ENCODE measurements at places on chromosomes 4 and X. TPM values are rescaled to one million over a fixed set of nuclear protein-coding genes. Genes with fewer than 3 reads are reported as not detected.

FAM47E gene
- 2.9 TPM for total RNA-seq

SMARCA1 gene
- 26.8 TPM for total RNA-seq

DNA sequence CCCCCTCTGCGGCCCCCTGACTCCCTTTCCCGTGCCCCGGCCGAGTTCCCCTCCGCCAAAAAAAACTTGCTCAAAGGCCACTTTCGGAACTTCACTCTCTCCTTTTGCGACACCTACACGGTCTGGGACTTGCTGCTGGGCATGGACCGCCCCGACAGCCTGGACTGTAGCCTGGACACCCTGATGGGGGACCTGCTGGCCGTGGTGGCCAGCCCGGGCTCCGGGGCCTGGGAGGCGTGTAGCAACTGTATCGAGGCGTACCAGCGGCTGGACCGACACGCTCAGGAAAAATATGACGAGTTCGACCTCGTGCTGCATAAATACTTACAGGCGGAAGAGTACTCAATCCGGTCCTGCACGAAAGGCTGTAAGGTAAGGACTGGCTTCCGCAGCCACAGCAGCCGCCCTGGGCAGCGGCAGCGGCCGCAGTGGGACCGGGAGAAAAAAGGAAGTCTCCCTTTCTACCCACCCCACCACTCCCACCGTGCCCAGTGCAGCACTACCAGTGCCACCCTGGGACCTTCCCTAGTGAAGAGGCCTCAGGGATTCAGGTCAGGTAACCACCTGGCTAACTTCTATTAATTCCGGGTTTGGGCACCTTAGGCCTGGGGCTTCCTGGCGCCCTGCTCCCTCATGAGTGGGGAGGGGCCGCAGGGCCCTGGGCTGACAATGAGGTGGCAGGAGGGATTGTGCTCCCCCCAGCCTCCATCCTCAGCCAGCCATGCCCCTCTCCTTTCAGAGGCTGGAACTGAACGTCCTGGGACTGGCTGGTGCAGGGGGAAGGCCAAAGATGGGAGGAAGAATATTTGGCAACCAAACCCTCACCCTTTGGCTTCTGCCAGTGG lies 1.9 kb downstream of the NALF2 start:
- no peak for DNase-seq

MAGEE2 gene
- total RNA-seq, result not detected

DNA sequence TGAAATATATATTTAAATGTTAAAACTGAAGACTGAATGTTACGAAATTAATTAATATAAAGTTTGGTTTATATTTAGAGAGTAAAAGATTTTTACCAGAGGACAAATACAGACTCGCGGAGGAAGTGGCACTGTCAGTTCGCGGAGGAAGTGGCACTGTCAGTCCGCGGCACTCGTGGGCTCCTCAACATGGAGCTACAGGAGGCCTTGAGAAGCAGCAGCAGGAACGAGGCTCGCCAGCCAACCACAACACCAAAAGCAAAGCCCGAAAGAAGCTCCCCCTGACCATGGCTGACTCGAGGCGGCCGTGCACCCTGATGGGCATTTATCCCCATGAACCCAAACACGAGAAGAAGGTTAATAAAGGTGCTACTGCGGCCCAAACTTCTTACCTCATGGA lies 125.3 kb upstream of the PABPC4L start:
- DNase-seq, result no peak

GRCh38 chrX:130566028-130566683 lies 164.4 kb downstream of the RBMX2 start:
- no peak for DNase-seq

DNA sequence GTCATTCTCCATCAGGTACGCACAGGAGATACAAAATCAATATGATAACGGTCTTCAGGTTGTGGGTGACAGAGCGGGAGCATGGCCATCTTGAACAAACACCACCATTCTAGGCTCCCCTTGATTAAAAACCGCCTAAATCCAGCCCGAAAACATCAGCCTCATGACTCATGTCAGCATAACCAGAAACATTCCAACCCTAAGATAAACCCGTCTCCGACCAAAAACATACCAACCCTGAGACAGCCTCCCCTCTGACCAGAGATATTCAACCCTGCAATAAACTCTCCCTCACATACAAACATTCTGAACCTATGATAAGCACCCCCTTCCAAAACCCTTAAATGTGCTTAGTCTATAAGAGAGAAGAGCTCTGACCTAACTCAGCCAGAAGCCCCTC lies 157.9 kb downstream of the DHRSX start:
- no peak for DNase-seq

DNA sequence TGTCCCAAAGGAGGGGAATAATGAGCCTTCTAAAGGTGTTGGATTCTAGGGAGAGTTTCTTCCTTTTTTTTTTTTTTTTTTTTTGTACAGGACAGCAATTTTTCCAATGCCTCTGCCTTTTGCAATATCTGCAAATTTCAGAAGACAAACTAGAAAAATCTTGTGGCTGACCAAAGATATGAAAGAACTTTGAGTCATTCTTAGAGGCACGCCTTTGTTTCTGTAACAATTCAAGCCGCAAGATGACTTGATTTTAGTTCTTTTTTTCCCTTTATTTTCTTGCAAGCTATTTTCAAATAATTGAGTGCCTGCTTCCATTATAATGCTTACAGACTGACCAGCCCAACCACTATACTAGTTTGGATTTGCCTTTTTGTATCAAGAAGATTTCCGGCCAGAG lies 47.6 kb upstream of the UXT start:
- DNase-seq, result no peak

NDNF gene
- 5.1 TPM for total RNA-seq

CLTRN gene
- 0.94 TPM for total RNA-seq

FAM184B gene
- 0.03 TPM for total RNA-seq

GRCh38 chr4:7828011-7828720 lies 111.5 kb downstream of the AFAP1 start:
- DNase-seq, result peak; percentile 84

DNA sequence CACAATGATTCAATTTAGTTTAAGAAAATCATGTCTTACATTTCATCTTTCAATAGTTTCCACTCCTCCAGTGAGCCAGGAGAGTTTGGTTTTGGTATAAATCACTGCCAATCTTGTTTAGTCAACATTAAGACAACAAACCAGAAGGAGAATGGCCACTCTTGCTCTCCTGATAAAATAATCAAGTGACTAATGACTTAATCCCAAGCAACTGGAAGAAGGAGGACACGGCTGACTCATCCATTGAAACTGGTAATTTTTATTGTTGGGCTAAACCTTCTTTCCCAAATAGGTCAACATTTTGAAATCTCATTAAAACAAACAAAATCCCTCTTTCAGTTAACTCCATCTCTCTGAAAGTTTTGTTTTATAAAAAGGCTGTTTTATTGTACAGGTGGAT lies 230.2 kb downstream of the CLCN4 start:
- no peak for DNase-seq

DNA sequence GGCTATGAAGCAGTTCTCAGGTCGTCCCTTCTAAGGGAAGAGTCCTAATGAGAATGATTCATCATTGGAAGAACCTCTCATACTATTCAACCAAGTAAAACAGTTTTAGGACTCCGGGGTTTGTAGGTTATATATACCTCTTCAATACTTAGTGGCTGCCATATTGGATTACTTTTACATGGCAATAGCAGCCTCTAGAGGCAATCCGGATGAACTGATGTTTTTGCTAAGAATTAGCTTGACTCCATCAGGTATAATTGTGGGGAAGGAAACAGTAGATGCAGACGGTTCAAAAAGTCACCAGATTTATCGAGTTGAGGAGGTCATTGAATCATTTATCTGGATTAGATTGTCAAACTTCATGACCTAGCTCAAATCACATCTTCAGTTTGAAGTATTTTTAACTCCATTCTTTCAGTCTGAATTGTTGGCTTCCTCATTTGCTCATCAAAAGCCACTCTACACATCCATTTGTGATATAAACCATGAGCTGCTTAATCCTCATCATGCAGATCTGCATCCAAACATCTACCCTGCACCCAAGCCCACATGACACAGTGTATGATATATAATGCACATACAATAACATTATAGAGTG lies 28.4 kb downstream of the GUCY1B1 start:
- no peak for DNase-seq

DNA sequence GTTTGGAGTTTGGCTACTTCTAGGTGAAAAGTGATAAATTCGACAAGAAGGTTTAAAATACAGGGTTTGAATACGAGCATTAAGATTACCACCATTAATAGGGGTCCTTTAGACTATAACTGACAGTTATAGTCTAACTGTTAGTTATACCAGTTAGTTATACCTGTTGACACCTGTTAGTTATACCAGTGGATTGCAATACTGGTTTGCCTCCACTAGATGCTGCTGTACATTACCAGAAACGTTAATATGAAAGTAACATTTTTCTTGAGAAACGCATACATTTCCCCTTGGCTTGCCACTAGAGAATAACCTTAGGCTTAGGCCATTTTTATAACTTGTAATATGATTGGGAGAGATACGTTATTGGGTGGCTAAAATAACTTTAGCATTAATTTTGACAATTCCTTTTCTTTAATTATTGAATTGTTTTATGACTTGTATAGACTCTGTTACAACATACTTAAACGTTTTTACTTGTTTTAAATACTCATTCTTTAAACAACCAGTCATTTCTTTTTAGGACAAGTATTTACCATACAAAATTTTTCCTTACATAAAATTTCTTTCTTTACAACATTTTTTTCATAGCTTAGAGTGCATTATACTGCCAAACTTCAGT lies 911.2 kb downstream of the FSTL5 start:
- no peak for DNase-seq

DNA sequence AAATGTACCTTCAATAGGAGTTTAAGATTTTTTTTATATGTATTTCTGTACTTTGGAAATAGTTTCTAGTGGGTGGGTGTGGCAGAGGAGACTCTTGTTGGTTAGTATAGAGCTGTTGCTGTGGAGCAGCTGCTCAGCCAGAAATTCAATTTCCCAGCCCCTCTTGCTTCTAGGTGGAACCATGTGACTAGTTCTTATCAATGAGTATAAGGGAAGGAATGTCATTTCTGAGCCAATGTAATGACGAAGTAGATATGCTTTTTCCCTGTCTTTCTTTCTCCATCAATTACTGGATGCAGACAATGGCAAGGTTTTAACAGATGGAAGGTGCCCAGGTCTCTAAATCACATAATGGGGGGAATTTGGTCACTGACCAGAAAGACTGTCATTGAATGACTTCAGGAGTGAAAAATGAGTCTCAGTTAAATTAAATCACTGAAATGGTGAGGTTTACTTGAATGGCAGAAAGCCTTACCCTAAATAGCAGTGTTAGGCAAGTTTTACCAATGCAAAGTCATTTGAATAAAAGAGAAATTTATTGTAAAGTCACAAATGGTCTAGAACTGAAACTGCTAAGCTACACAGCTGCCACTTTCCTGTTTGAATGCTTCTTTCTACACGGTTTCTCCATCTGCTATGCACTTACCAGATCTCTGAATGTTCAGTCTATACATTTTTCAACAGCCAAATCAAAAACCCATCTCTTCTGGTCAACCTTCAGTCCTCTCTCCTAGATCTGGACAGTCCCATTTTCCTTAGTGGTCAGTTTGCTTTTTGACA lies 795.4 kb upstream of the MAGEB2 start:
- DNase-seq, result no peak

PASD1 gene
- not detected for total RNA-seq

GRCh38 chrX:76279007-76279406 lies 106.1 kb downstream of the PBDC1 start:
- DNase-seq, result no peak

DNA sequence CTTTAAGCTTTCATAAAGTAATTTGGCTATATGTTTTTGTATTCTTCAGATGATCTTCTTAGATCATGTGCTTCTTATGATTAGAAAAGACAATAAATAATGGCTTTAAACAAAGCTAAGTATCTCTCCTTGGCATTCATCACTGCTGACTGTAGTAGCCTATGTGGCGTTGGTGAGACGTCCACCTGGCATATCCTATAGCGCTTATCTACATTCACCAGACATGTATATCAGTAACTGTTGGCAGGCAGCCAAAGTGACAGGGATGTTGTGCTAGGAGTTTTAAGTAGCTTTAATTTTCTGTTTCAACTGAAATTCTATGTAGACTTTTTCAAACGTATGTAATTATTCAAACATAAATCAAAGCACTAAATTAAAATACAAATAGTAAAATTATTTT lies 276.4 kb downstream of the IL15 start:
- no peak for DNase-seq

DNA sequence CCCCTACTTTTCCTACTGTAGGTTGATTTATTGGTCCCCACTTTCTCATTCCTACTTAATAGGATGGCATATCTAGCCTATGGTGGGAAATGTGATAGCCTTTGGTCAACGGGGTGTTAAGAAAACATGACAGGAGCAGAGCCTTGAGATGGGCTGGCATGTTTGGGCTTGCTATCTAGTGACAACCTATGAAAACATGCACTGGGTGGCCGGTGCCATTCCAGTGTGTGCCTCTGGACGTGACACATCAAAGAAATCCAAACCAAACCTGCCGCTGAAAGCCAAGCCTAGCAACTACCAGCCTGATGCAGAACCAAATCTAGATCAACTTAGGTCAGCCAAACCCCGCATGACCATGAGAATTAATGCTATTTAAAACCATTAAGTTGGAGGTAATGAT lies 317.6 kb downstream of the DMD start:
- no peak for DNase-seq

GPAT3 gene
- total RNA-seq, result 38.5 TPM

UCP1 gene
- total RNA-seq, result not detected

DNA sequence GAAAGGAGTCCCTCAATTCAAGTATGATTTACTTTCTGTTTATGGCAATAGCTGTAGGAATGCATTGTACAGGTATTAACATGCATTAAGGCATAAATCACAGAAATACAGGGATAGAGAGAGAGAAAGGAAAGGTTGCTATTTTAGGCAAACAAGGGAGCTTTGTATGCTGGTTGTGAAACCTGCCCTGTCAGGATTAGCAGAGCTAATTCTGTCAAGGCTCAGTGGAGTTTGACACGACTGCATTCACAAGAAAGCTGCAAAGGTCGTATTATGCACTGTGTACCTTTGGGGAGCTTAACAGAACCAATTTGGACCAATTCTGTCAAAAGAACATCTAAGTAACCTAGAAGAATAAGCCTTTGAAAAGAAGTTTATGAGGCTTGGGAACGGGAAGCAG lies 239.3 kb downstream of the GRIA2 start:
- no peak for DNase-seq

- no peak for DNase-seq
Observed at GRCh38 chr4:152132776-152133175, 372.0 kb upstream of the GATB start.

CT47B1 gene
- not detected for total RNA-seq

HSFX1 gene
- total RNA-seq, result 2.0 TPM

YY2 gene
- 0.97 TPM for total RNA-seq

DNA sequence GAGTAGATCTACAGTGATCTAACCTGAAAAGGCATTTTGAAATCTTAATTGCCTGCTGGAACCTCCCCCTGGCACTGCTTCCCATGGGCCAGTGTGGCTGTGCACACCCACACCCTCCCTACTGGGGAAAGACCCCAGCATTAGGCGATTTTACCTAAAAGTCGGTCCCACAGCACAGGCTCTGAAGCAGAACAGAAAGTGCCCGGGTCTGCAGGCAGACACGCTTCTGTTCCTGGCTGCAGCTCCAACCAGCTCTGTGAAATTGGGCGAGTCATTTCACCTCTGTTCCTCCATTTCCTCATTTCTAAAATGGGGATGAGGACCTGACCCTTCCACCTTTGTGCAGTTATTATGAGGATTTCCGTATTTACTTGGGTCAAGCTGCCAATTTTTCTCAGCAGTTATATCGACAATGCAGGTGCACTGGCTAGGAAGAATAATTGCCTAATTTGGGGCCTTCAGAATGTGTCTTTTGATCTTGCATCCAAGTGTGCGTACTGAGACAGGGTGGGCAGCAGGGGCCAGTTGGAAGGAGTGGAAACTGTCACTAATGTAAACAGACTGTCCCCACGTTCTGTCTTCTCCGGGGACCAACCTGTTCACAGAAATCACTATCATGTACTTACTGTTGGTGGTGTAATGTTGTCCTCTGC lies 7.1 kb downstream of the KLF3 start:
- DNase-seq, result no peak

Data from cardiac septum (tissue), 1 donor.